ENCODE measurements at places on chromosomes 6 and 20.

DNA sequence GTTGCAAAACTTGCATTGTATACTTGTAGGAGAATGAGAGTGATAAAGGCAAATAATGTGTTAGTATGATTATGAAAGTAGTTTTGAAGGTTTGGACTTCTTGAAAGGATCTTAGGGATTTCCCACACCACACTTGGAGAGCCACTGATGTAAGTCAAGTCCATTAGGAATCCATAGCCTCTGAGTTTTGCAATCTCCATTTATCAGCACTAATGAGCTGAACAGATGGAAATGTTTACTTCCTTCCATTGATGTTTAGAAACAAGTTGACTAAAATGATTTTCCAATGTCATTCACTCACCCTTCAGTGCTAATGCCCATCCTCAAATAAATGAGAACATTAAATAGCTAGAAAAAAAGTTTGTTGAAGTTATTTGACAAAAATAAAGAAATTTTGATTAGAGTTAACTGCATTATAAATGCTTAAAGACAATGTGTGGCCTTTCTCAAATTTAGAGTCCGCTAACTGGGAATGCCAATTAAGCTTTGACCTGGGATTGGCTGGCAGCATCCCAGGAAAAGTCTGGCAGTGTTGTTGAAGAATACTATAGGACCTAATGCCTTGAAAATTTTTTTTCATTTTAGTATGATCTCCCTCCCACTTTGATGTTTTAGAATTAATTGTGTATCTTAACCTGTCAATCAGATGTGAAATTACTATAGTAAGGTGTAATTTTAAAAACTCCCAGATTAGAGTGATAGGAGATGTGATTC, 68.0 kb downstream of the SLC35F1 start:
- DNase-seq: no peak

- DNase-seq: no peak
Observed at GRCh38 chr6:70285201-70285600, 17.7 kb downstream of the COL9A1 start.

GRCh38 chr6:134619077-134619476, 301.2 kb upstream of the SGK1 start:
- no peak for DNase-seq

DNA sequence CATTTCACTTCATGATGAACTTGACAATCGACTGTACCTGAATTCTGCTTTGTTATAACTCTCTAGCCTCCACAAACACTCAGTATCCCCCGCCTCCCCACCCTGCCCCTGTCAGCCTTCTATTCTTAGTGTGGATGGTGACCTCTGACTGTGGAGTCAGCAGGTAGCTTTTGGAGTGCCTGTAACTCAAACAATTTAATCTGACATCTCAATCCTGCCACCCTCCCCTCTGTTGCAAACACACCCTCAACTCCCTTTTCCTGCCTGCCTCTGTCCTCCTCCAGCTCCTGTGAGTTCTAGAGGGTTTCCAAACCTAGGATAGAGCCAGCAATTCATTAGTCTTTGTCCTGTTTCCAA, 20.3 kb downstream of the DAAM2 start:
- no peak for DNase-seq

DNA sequence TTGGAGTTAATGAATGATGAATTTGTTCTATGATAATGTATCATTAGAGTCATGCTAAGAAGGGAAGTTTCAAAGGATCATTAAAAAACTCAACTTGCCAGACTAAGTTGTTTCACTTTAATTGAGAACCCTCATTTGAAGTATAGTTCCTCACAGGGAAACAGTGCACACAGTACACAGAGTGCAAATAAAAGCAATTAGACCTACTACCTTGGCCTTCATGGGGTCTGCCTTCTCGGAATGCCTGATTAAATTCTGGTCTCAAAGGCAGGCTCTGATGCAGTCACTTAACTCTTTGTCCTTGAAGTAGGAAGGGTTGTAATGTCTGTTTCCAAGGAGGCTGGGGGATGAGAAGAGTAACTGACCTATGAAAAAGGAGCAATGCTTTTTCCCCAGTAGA, 457.3 kb downstream of the TBC1D32 start:
- no peak for DNase-seq

DNA sequence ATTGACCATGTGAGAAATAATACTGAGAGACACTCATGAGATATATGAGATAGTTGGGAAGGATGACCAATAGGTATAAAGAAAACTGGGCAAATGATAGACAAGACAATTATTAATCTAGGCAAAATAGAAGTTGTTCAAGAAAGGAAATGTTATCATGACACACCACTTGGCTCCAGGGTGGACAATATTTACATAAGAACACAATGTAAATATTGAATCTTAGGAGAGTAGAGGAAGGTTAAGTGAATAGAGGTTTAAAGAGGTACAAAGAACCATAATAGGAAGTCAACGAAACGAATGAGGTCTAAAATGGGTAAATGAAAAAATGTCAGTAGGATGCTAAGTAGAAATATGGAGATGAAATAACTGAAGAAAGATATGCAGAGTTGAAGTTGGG, 126.5 kb downstream of the MBOAT1 start:
- no peak for DNase-seq

DNA sequence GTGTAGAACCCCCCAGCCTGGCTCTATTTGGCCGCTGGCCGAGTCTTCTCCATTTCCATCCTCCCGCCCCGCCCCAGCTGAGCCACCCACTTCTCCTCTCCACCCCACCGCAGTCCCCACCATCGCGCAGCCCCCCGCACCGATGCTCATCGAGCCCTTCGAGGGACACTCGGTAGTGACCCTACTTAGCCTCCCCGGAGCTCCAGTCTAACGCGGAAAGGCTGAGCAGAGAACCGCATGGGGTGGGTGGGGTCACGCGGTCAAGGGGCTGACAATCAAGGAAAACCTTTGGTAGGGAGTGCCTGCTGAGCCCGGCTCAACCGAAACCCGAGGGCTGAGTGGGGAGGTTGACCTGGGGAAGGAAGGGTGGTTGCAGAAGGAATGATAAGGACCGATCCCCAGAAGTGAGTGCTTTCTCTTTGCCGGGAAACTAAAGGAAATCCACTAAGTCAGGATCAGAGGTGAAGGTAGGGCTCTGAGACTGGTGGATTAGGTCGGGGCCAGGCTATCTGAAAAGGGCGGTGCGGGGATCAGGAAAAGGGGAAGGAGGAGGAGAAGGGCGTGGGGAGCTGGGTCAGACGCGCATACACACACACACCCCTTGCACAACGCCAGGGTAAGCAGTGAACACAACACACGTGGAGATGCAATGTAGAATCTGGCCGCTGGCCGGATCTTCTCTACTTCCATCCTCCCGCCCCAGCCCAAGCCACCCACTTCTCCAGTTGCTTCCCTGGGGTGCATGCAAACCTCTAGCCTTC, 49.8 kb downstream of the CPXM1 start:
- no peak for DNase-seq

DNA sequence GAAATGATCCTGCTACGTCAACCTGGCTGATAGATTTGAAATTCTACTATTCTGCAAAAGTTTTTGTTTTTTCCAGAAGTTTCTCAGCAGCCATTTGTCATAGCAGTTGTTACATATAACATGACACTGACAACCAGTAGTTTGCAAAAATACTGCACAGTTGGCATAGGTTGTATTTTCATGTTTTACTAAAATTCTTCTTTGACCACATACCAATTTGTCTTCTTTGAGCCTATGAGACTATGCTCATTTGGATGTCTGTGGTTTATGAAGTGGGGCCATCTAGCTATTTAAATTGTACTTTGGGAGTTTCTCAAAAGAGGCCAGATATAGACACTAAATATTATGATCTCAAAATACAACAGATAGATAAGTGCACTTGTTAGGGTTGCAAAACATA, 104.9 kb upstream of the PREP start:
- DNase-seq: no peak

DNA sequence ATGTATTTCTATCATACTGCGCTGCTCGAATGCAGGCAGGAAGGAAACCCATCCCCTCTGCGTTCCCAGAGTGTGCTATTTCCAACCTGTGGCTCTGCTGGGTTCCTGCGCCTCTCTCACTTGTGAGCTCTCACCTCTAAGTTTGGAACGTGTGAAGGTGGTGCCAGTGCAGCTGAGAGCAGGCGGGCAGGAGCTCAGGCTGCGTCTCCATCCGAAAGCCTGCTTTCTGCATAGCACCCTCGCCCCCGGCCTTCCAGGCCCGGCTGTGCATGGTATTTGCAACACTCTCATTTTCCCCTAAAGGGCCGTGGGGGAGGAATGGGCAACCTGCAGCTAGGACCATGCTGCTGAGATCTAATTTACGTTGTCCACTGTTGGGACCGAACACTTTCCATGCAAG, 288.0 kb upstream of the TSHZ2 start:
- DNase-seq: no peak

GRCh38 chr20:47418069-47418757, 61.7 kb upstream of the ZMYND8 start:
- no peak for DNase-seq

DNA sequence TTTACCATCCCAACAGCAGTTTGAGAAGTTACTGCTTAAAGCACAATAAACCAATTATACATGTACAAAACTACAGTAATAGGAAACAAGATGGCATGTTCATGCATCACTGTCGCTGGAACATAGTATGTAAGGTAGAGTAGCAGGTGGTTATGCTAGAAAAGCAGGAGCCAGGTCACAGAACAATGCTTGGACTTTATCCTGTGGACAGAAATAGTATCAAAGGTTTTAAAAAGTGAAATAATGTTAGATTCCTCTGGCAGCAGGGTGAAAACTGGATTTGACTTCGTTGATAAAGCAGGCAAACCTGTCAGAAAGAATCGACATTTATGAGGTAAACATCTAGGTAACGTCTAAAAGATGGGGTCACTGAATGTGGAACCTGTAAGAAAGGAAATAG, 2.5 kb downstream of the BLOC1S5 start:
- no peak for DNase-seq

DNA sequence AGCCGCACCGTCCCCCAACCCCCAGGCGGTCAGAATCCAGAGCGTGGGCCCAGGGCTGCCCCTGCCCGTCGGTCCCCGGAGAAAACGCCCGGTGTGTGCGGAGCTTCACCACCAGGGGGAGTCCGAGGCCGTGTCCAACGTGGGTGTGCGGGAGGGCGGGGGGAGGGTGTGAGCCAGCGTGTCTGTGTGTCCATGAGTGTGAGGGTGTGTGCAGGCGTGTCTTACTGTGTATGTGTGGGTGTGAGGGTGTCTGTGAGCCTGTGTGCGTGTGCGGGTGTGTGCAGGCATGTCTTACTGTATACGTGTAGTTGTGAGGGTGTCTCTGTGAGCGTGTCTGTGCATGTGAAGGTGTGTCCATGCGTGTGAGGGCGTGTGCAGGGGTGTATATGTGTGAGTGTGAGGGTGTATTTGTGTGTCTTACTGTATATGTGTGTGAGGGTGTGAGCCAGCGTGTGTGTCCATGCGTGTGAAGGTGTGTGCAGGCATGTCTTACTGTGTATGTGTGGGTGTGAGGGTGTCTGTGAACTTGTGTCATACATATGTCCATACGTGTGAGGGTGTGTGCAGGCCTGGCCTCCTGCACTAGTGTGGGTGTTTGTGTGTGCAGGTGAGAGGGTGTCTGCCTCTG, 24.6 kb upstream of the GATA5 start:
- peak; percentile 84 for DNase-seq

GRCh38 chr6:24228681-24229255, 102.8 kb downstream of the NRSN1 start:
- no peak for DNase-seq

GRCh38 chr6:150413198-150413597, 44.4 kb downstream of the IYD start:
- DNase-seq: no peak

- no peak for DNase-seq
Observed at GRCh38 chr6:110265273-110265672, 85.0 kb downstream of the CDC40 start.

DNA sequence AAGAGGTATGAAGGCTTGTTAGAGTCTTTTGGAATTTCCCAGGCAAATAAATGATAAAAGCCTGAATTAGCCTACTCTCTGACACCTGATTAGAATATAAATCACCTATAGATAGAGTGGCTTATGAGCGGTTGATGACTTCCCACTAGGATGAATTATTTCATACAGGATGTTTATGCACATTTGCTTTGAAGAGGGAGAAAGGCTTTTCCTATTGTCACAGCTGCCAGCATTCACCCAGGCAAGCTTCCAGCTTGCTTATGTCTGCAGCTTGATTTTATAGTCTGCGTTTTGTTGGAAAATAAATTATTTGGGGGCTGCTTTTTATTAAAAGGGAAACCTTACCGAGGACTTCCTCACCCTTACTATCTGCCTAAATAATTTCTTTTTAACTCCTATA, 51.3 kb upstream of the EIF2S2 start:
- DNase-seq: no peak

- DNase-seq: no peak
Observed at GRCh38 chr20:24040896-24041459, 52.4 kb upstream of the GGTLC1 start.

DNA sequence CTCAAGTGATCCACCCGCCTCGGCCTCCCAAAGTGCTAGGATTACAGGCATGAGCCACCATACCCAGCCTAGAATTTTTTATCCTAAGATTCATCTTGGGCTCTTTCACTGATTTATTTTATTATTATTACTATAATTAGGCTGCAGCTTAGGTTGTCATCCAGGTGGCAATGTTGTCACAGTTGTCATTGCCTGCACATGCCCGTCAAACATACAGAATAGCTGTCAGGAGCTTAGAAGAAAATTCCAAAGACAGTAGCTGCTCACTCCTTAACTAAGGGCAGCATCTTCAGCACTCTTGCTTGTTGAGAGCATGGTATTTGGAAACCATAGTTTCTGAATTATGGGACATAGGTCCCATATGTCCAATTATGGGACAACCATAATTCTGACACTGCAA, 334.9 kb upstream of the AGPAT4 start:
- DNase-seq: no peak

GRCh38 chr20:41380551-41381193, 14.1 kb upstream of the EMILIN3 start:
- no peak for DNase-seq

- peak; percentile 23 for DNase-seq
Observed at GRCh38 chr20:36153736-36154699, 522 bp upstream of the EPB41L1 start.

GRCh38 chr6:85459224-85459901, 9.5 kb downstream of the NT5E start:
- DNase-seq: no peak

- no peak for DNase-seq
Observed at GRCh38 chr20:16528078-16528477, 45.2 kb downstream of the KIF16B start.

GRCh38 chr20:60543598-60543997, 585.4 kb downstream of the CDH26 start:
- DNase-seq: no peak

- no peak for DNase-seq
Observed at GRCh38 chr6:27053738-27054137, 193.8 kb upstream of the PRSS16 start.

- peak; percentile 53 for DNase-seq
Observed at GRCh38 chr6:150813319-150813992, 52.0 kb upstream of the MTHFD1L start.

Data from stimulated activated CD4-positive, alpha-beta T cell treated with anti-CD3 and anti-CD28 coated beads, Interleukin-4, amount 100 ng/mL, for 24 hours (primary cell).